Suppressor macrophage (primary cell): ENCODE measurements at places on chromosomes 1 and 21.
A peak's percentile ranks its signal among the peaks of the same experiment; 100 is the strongest.

GRCh38 chr1:20696397-20697333 is 21.1 kb downstream of the KIF17 start:
- peak; percentile 91 for DNase-seq

GRCh38 chr1:155884031-155884960 is 24.9 kb downstream of the SYT11 start:
- DNase-seq = no peak

DNA sequence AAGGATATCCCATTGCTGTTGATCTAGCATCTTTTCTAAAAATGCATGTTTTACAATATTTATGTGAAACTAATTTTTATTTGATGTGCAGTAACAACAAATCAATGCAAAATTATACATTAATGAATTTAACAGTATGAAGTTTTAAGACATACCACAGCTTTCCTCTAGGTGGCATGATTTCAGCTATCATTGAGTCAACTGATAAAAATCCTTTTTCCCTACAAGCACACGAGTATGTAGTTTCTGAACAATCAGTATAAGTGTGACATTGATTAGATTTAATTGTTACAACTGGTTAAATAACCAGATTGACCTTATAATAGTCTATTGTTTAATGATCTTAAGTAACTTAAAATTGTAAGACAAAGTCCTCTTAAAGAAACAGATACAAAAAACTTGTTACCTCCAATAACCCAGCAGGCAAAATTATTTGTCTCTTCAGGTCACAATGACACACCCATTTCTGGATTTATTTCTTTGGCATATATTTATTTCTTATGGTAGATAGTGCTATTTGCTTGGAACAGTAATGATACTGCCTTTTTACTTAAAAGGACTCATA is 5.8 kb upstream of the TGFB2 start:
- peak; percentile 37 for DNase-seq

DNA sequence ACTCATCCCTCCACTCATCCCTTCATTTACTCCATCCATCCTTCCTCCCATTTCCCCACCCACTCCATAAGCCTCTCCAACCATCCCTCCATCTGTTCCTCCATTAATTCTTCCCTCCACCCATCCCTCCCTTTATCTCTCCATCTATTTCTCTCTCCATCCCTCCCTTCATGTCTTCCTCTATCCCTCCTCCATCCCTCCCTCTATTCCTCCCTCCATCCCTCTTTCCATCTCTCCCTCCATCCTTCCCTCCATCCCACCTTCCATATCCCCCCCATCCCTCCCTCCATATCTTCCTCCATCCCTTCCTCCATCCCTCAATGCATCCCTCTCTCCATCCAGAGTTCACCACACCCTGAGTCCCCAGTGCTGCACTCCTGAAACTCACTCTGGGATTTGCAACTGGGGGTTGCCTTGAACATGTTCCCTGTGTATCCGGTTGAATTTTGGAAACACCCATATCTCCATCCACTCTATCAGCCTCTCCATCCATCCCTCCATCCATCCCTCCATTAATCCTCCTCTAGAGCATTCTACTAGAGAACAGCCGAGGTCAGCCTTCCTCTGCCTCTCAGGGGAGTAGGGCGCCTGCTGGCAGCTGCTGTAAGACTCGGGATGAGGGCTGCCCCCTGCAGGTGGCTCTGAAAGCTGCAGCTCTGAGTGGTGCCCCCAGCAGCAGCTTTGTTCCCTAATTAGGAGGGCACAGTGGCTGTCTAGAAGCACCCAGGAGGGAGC is 39.4 kb downstream of the ABCG1 start:
- DNase-seq = peak; percentile 88

DNA sequence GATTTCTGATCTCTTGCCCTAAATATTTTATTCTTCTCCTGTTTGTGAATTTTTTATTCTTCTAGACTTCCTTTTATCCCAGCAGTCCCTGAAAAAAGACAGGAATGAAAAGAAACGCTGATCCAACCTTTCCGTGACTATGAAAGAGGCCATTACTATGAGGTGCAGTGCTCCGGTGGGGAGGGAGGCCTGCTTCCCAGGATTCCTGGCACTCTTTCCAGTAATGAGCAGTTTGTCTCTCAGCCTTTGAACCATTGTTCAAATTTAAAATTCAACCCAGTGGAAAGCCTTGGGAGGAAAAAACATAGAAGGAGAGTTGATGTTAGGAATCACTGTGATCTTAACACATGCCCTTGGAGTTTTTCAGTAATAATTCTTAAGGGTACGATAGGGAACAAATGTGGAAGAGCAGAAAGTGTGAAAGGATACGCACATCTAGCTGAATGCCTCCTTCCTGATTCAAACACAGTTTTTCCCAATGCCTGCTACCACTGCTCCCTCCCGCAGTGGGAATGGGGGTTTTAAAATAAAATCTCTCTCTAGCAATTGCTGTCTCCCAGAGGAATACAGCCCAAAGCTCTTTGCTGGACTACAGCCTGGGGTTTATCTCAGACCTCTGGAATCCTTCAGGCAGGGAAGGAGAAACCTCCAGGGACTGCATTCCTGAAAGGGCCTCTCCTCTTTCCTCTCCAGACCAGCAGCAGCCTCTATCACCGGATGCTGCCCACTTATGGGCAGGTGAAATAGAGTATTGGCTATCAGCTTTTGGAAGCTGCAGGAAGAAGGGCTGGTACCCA is 6.1 kb downstream of the IER5 start:
- DNase-seq = no peak

- peak; percentile 27 for DNase-seq
These were observed 651 bp downstream of the ZBTB8A start for GRCh38 chr1:32539584-32540571.

DNA sequence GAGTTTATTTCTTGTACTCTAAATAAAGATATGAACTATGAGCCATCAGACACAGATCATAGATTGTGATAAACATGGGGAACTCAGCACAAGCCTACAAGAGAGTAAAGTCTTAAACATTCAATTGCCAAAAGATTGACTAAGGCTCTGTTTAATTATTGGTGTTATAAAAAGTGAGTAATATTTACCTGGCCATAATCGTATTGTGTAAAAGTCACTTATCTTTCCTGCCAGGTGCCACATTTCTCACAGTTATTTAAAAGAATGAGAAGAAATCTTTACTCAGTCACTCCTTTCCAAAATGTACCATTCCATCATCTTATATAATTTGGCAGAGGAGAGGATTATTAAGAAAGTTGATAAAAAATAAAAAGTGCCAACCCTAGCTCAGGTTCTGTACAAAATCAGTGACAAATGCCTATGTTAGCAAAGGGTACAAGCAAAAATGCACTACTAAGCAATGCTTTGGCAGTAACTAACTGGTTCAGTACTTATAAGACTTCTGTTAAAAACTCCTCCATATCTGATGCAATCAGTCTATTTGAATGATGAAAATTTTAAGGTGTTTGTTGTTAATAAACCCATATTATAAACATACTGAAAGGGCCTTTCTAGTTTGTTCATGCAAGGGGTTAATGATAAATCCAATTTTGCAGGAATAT is 5.8 kb upstream of the NR5A2 start:
- no peak for DNase-seq

GRCh38 chr1:234402939-234403338 is 29.7 kb downstream of the COA6 start:
- no peak for DNase-seq

- DNase-seq = no peak
These were observed 376.2 kb upstream of the C1orf174 start for GRCh38 chr1:4276238-4276637.

DNA sequence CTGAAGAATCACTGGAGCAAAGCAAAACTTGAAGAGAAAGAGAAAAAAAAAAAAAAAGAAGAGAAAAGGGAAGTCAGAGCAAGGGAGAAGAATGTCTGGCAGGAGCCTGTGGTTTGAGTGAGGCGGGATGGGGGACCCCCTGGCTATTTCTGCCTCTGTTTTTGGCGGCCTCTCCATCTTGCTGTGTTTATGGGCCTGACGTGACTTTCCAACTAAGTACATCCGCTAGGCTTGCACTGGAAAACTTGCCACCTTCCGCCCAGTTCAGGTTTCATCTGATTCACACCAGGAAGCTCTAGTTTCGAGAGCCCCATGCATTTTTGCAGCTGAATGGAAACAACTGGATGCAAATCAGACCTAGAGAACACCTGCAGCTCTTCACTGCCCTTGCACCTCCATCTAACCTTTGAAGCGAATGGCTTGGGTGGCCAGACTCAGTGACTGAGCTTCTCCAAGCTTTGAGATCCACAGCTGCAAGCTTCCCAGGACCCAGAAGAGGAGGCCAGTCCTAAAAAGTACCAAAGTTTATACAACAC is 28.0 kb downstream of the TBX15 start:
- no peak for DNase-seq

DNA sequence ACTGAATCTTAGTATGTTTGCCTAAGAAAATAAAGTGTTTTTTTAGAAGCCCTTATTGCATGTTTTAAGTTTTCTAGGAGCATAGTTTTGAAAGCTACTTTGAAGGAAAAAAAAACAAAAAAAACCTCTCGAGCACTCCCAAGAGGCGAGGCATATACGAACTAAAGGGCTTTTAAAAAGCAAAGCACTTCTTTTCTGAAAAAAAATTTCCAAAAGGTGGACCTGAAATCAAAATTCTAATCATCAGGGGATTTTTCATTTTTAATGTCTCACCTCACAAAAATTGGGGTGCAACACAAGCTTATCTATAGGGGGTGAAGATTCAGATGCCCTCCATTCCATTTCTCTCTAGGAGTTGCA is 594 bp downstream of the GLMN start:
- peak; percentile 10 for DNase-seq

- peak; percentile 66 for DNase-seq
These were observed 5.0 kb downstream of the PFKL start for GRCh38 chr21:44304877-44305293.

- DNase-seq = no peak
These were observed 42.6 kb downstream of the RSPH1 start for GRCh38 chr21:42453224-42453985.

DNA sequence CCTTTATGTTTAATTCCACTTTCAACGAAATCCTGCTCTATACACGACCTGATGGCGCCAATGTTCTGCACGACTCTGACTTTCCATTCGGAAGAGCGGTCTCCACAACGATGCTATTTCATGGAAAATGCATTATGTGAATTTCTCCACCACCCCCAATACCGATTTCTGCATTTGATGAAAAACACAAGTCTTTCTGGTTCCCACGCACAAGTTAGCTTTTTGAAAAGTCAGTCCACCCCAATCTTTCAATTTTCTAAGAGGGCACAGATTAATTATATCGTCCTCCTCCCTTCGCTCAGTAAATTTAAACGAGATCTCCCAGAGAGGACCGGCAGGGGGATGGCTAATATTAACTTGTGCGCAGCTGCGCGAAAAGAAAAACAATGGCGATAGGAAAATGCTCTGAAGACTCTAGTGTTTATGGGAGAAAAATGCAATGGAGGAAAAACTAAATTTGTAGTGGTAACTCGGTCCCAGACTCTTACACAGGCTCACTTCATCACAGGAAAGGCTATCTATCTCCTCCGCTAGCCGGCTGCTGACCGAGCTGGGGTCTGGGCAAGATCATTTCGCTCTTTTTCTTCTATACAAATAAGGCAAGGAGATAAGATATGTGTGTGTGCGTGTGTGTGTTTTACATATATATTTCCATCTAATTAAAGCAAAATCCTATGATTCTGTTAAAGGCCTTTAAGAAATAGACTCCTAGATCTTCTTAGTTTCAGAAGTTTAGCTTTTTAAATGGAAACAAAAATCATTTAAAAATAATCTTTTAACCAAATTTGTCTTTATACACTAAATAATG is 1.2 kb upstream of the LHX8 start:
- DNase-seq = no peak

DNA sequence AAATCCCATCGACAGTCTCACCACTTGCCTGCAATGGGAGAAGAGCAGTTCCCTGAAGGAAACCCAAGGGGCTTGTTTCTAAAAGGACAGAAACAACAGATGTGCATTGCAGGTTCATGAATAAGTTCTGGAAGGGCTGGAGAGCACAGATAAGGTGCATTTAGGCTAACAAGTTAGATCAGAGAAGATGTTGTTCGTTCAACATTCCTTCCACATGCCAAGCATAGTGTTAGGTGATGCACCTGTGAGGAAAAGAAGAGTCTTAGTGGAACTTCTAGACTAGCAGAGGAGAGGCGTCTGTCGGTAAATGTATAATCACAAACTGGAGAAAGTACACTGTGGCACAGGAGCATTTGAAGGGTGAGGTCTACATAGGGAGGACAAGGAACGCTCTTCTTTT is 98.0 kb downstream of the ST3GAL3 start:
- DNase-seq = no peak

DNA sequence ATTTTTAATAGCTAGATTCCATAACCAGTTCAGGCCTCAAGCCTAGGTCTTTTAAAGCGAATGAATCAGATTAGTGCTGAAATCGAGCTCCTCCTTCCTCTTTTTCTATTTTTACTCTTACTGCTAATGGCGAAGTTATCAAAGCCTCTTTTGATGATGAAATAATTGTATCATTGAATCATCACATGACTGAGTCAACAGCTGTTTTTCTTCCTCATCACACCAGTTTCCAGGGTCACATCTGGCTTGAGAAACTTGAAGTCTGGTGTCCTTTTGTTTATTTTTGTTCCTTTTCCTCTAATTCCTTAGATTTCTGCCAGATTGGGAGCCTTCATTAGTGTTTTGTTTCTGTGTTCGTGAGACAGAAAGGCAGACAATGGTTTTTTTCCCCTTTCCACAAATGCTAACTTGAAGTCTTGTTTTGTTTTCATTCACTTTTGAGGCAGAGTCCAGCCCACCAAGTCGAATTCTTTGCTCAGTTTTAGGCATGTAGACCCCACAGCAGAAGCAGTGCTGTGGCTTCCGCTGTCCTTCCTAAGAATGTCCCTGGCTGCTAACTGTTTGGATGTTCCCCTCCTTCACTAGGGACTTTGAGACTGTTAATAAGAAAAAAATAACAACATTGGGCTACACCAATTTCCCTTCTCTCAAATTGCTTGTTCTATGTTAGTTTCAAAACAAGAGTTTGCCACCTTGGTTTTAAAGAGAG is 51.9 kb upstream of the FMOD start:
- peak; percentile 95 for DNase-seq

- no peak for DNase-seq
These were observed 62.3 kb downstream of the DISP3 start for GRCh38 chr1:11541236-11541635.

- DNase-seq = no peak
These were observed 63.2 kb downstream of the PRKAB2 start for GRCh38 chr1:147109041-147109440.

- DNase-seq = no peak
These were observed 26.2 kb downstream of the ERI3 start for GRCh38 chr1:44328671-44329416.
